ENCODE measurements at places on chromosomes 16 and 17. TPM values are rescaled to one million over a fixed set of nuclear protein-coding genes. Genes with fewer than 3 reads are reported as not detected.

DNA sequence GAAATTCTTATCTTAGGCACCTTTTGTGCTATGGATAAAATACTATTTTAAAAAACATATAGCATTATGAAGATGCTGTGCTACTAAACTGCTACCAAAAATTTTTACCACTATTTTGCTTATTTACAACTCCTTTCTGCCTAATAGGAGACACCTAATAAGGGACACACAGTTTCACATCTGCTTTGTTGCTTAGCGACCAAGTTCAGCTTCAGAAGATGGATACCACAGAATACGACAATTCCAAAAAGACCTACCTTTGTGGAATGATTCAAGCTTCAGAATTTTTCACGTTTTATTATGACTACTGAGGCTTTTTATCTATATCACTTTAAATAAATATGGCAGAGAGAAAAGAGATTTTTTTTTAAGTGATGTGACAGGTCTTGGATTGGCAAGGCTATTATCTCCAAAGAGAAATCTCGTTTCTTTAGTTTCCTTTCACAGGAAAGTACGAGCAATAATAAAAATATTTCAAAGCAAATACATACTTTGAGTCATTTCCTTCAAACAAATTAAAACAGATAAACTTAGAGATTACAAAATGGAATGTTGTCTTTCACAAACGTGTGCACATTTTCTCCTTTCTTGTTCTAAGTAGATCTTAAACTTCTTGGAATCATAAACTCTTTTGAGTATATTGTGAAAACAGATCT is 35.4 kb downstream of the SPAG9 start:
- peaks cover 5% of the 10 kb centered on the region for H3K36me3 ChIP-seq
- no peak overlapping the region for H3K27ac ChIP-seq
- DNase-seq, result no peak
- H3K4me3 ChIP-seq, result no peak overlapping the region
- no peaks in the 10 kb centered on the region for H3K27me3 ChIP-seq

DNA sequence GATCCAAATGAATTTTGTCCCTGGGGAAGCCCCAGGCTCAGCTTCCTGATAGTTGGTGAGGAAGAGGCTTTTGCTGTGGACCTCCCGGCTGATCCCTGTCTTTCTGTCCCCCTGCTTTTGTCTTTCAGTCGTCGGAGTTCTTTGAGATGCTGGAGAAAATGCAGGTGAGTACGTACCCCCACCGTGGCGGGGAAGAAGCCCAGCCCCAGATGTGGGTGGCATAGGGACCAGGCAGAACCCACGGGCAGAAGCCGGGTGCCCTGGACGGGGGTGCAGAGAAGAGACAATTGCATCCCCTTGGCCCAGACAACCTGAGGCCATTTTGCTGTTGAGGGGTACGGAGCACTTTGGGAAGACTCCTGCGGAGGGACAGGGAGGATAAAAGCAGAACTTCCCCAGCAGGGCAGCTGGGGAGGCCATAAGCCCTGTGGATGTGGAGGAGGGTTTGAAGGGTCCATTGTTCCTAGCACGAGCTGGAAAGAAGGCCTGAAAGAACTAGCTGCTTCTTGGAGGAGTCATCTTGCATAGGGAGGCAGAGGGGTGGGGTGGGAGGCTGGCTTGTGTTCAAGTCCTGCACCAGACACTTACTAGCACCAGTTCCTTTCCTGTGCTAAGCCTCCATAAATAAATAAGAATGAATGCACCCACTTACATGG is 105.6 kb downstream of the OR1D5 start:
- H3K4me1 ChIP-seq, result peaks cover 10% of the 10 kb centered on the region
- no peaks in the 10 kb centered on the region for H3K36me3 ChIP-seq
- H3K27ac ChIP-seq, result no peak overlapping the region
- peaks cover 13% of the 10 kb centered on the region for H3K27me3 ChIP-seq
- no peak overlapping the region for H3K4me3 ChIP-seq

- H3K36me3 ChIP-seq, result no peaks in the 10 kb centered on the region
- no peak for DNase-seq
- H3K4me3 ChIP-seq, result no peak overlapping the region
- H3K4me1 ChIP-seq, result no peaks in the 10 kb centered on the region
Measured at GRCh38 chr16:65375651-65376050, 253.8 kb upstream of the CDH11 start.

- no peaks in the 10 kb centered on the region for H3K36me3 ChIP-seq
- H3K4me1 ChIP-seq, result no peaks in the 10 kb centered on the region
- H3K27ac ChIP-seq, result no peak overlapping the region
Measured at GRCh38 chr16:79431923-79432322, 168.6 kb downstream of the MAF start.

- no peaks in the 10 kb centered on the region for H3K36me3 ChIP-seq
- no peak overlapping the region for H3K27ac ChIP-seq
- H3K27me3 ChIP-seq, result peaks cover 49% of the 10 kb centered on the region
- peaks cover 4% of the 10 kb centered on the region for H3K4me1 ChIP-seq
- peak; percentile 89 for DNase-seq
- H3K4me3 ChIP-seq, result no peak overlapping the region
Measured at GRCh38 chr17:30093463-30094147, 23.0 kb upstream of the NSRP1 start.

Gene CLEC18A
- 0.26 TPM for total RNA-seq
